Stimulated activated CD8-positive, alpha-beta memory T cell treated with anti-CD3 and anti-CD28 coated beads, Interleukin-7, amount 100 ng/mL, for 1 hour (primary cell): ENCODE measurements at places on chromosomes 2 and 18.
A peak's percentile ranks its signal among the peaks of the same experiment; 100 is the strongest.

DNA sequence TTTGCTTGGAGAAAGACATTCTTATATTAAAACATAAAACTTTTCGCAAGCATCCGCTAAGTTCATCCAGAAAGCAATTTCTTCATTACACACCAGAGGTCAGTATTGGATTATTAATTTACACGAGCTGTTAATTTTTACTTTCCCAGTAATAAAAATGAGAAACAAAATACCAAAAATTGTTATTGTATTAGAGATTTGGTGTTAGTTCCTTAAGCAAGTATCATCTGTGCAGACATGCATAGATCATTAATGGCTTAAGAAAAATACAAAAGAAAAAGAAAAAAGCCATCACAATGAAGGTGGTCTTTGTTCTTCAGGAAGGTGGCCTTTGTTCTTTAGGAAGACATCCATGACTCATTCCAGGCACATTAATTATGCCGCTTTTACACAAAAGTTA lies 53.6 kb upstream of the HNMT start:
- no peak for DNase-seq

DNA sequence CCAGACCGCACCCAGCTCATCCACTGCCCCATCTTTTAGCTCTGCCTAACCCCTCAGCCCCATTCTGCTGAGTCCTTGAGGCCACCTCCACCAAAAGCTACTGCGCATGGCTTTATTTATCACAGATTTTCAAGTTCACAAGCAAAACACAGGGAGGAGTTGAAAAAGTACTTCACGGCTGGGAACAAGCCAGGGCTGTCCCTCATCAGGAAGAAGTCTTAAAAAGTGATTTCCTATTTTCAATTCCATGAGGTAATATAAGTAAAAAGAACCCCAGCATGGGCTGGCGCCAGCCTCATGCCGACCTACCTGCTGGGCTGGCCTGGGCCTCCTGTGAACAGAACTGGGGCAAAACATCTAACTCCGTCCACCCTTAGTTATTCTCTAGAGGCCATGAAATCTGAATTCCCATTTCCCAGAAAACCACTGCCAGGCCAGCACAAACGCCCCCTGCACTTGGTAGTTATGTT lies 69.0 kb downstream of the POLR1A start:
- DNase-seq = no peak

DNA sequence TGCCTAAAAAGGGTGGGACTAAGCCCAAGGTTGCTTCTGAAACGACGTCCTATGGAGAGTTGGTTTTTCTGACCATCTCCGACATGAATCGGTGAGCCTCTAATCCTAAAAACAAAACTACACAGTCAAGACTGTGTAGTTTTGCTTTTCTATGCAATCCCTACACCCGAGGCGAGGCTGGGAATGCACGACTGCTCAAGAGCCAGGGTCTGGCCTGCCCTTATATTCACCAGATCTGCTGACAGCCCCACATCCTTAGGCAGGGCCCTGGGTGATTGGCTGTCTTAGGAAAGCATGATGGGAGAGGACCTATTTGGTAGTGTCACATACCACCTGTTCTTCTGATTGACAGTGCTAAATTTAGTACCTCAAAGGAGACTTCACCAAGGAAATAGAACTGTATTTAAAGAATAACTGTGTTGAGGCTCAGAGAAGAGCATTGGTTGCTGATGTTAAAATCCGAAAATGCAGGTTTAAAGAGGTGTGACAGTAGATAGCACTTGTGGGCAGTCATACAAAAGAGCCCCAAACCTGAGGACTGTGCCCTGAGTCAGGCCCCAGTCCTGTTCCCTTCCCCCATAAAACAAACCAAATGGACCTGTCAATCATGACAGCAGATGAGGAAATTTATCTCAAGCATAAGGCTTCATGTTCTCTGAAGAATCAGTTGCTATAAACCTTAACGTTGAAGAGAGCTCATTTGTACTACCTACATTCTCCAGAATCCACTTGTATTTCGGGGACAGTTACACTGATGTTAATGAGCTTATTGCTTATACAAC lies at the start of gene TTN:
Gene TTN, minus strand, starts transcription at position 197 of the 782 bp plus-strand sequence. CDS start 2,781 bp downstream, outside the sequence.
- DNase-seq = no peak

GRCh38 chr2:208320686-208321085 lies 54.6 kb downstream of the PIKFYVE start:
- DNase-seq = no peak

- no peak for DNase-seq
Observed at GRCh38 chr2:226213717-226214116, 585.9 kb downstream of the IRS1 start.

GRCh38 chr18:63058521-63058920 lies 261.0 kb downstream of the BCL2 start:
- DNase-seq = no peak

DNA sequence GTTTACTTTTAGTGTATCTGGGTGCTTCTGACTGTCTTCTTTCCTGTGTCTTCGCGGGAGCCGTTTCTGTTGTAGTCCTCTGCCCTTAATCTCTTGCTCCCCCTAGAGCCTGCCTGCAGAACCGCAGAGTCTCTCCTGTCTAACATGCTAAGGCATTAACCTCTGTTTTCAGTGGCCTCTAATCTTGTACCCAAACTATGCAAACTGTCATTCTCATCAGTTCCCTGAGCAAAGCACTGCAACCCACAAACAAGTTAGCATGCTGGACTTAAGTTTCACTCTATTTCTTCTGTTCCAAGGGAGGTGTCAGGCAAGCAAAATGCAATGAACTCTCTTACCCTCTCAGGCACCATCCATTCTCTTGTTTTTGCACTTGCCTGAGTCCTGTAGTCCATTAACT lies 138.4 kb downstream of the OTX1 start:
- no peak for DNase-seq

DNA sequence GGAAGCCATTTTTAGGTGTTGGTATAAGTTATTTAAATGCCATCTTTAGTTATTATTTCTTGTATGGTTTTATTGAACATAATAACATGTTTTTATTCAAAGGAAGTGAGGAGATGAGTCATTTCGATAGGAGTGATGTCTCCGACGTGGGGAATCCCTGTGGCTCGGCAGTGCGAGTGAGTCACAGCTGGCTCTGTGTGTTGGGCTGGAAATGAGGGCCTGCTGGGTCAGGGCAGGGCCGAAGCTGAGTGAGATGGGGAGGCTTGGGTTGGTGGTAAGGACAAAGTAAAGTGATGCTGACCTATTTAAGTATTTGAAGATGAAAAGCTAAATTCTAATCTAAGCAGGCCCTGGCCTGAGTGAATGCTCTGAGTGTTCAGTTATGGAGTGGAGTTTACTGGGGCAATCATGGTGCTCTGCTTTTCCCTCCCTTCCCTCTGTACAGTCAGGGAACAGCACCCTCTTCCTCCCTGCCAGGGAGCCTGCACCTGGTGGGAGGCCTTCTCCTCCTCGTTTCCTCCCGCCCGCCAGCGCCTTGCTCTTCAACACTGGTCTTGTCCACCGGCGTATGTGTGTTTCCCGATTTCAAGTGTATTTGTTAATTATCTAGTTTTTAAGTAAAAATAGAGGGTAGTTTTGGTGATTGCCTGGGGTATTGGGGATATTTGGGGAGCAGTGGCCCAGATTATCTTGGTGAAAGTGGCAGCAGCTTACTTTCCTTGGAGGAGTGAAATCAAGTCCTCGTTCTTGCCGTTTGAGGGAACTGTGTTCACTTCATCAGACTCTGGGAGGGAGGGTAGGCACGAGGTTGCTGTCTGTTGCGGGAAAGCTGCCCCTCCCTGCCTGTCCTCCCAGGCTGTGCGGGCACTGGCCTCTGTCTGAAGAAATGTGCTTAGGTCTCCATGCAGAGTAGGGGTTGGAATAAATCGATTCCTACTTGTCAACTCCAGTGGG lies 157.0 kb downstream of the LDLRAD4 start:
- peak; percentile 27 for DNase-seq

DNA sequence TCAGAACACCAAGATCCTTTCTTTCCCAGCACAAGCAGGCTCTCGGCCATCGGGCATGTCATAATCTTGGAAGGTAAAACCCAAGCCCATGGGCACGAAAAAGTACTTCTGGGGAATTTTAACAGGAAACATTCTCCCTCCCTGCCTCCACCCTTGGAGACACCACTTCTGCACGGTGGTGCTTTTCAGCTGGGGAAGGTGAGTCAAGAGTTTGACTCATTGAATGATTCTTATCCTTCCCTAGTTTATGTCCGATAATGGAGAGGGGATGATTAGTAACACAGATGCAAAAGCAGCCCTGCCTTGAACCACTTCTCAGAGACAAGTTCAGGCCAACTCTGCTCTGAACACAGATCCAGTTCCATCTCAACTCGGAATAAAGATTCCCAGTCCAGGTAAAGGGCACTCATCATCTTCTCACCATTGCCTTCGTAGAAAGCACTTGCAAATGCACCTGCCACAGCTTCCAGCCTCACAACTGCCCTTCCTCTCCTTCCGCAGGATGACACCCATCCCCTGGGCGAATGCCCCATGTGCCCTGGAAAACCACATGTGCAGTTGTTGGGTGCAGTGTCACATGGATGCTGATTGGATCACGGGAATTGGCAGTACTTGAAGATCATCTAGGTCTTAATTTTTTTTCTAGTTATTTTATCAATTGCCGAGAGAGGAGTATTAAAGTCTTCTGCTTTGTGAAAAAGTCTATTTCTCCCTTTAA lies 136.2 kb downstream of the PXDN start:
- DNase-seq = no peak

DNA sequence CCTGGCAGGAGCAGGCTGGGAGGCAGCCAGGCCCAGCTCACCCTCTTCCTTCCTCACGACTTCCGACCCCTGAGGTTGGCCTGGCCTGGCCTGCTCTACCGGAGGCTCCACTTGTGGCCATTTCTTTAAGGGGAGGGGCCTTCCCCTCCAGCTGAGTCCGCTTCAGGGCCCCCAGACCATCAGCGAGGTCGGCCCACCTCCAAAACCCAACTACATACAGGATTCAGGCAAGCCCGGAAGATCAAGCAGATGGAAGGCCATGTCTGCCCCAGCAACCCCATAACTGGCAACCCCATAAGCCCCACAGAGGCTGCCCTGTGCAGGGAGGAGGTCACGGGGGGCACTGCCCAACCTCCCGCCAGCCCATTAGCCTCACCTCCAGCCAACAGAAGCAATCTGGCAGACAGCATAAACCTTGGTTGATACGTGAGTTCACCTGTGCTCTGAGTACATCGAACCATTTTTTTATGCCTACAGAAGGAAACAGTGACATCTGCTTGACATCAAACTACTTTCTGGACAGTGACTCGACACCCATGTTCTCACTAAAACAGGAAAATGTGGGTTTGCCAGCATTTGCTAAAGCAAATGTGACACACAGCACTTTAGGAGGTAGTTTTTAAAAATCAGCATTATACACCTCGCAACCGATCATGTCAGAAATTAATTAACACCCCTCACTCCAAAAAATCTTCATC lies 98.9 kb downstream of the EIPR1 start:
- DNase-seq = no peak

DNA sequence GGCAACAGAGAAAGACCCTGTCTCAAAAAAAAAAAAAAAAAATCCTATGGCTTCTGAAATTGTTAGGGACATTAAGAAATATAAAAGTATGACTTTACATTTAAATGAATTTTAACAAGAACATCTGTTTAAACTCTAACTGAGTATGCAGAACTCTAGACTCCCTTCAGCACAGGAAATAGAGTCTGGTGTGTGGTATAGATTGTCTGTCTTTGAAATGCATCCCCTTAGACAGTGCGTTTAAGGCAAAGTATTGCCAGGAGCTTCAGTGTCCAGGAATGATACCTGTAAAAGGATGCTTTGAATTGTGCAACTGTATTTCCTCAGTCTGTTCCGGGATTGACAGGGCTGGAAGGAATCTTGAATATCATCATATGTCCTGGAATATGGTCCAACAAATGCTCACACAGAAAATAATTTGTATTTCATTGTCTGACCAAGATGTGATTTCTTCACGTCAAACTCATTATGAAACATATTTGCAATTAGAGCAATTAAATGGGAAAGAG lies 133.0 kb upstream of the RASGRP3 start:
- no peak for DNase-seq

DNA sequence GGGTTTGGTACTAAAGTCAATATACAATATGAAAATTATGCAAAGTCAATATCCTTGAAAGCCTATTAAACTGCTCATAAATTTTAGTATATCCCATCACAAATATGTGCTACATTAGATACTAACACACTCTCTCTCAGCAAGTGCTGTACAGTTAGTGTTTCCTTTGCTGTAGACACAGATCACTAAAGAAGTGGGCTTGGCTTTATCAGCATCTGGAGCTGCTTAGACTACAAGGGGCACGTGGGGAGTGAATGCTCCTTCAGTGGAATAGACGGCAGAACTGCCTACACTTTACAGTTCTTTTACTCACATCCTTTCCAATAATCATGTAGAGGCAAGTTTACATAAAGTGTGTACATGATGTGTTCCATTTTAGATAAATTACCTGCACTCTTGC lies 26.0 kb upstream of the EFEMP1 start:
- DNase-seq = no peak

DNA sequence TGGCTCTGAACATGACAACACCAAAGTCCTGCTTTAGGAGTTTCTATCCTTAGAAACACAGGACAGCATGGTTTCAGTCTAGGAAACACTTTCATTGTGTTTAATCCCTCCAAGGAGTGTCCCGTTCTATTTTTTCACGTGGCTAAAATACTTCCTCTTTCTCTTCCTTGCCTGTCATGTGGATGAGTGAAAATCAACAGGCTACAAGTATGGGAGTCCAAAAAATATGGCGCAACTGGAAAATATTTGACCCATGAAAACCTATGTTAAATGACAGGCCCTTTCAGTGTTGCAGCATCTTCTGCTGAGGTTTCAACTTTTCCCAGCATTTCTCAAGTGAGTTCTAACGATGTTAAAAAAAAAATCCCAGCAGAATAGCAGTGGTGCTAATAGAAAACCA lies 146.3 kb downstream of the LAMA3 start:
- DNase-seq = no peak

DNA sequence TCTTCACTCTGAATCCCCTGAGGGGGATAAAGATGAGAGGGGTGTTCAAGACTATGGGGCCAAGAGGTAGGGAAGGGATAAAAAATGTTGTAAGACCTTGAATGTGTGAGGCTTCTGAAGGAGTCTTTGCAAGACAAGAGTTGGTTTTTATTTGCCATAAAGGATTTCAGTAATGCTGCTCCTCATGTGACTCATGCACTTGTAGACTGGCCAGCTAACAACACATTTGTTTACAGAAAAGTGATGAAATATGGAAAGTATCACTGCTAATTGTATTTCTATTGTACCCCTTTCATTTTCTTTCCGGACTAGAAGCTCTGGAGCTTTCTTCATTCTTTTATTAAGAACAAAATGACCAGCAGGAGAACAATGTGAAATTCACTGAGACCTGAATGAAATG lies 782.1 kb downstream of the EPHA4 start:
- no peak for DNase-seq
